ENCODE measurements at places on chromosomes 4 and X.

DNA sequence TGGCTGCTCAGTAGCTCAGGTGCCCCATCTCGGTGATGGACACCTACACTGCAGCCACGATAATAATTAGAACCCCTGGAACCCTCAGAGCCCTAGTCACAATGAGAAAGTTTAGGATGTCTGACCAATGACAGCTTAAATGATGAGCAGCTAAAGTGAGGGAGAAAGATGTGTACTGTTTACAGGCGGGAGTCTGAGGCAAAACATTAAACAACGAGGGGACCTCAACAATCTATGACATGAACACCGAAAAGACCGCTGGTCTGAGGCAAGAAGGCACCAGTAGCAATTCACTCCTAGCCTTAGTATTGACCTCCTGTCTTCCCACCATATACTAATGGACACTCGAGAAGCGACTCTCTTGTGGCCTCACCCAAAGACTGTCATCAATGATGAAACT lies 369.5 kb upstream of the SMIM31 start:
- no peak for DNase-seq

DNA sequence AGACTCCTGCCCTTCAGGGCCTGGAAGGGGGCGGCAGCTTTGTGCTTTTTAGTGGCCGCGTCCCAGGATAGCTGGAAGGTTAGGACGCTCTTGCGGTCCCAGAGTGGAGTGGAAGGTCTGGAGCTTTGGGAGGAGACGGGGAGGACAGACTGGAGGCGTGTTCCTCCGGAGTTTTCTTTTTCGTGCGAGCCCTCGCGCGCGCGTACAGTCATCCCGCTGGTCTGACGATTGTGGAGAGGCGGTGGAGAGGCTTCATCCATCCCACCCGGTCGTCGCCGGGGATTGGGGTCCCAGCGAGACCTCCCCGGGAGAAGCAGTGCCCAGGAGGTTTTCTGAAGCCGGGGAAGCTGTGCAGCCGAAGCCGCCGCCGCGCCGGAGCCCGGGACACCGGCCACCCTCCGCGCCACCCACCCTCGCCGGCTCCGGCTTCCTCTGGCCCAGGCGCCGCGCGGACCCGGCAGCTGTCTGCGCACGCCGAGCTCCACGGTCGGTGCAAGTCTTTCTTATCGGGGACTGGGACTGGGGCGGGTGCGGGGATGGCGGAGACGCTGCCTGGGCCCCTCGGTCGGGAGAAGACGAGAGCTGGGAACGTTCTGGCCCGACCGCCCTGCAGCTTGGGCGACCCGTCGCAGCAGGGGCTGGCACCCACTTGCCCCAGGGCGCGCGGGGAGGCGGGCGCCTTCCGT lies at the start of gene EDNRA:
TSS of gene EDNRA (plus strand) at position 207 of the 686 bp plus-strand sequence. CDS start 4,585 bp downstream, outside the sequence.
- no peak for DNase-seq

DNA sequence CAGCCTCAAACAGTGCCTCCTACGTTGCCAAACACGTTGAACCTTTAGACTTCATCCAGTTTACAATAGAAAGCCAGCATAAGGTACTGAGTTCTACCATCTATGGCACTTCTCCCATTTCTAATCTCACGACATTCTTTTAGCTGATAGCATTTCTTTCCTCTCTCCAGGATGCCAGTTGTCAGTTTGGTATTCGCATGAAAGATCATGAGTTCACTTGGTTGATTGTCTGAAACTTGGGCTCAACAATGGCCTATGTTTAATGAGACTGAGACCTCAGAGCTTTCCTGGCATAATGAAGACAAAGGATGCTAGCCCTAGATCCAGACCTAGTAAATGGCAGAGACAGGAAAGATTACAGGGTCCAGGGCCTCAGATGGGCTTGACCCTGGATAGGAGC lies 69.2 kb upstream of the SPRY1 start:
- no peak for DNase-seq

DNA sequence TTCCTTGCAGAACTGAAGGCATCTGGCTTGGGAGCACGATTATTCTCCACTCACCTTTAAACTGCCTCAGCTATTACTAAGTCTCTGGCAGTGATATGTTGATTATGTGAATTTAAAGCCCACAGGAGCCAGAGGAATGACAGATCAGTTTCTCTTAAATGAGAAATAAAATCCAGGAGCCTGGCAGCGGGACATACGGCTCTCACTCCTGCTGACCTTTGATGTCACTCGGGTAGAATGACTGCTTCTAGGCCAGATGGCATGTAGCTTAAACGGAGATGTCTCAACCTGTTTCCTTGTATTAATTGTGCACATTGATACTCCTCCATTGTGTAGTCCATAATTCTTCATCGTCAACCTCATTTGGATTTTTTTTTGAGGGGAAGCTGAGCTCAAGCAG lies 4.0 kb upstream of the CBLL2 start:
- no peak for DNase-seq

GRCh38 chr4:4480685-4481398 lies 61.0 kb downstream of the STX18 start:
- no peak for DNase-seq

- DNase-seq, result no peak
These were observed 13.4 kb downstream of the TBC1D9 start for GRCh38 chr4:140742838-140743193.

- DNase-seq, result no peak
These were observed 1138.8 kb downstream of the ARAP2 start for GRCh38 chr4:35105486-35105885.

GRCh38 chr4:19850909-19851308 lies 400.8 kb upstream of the SLIT2 start:
- DNase-seq, result no peak

- no peak for DNase-seq
These were observed 102.2 kb downstream of the MXRA5 start for GRCh38 chrX:3244203-3244743.

DNA sequence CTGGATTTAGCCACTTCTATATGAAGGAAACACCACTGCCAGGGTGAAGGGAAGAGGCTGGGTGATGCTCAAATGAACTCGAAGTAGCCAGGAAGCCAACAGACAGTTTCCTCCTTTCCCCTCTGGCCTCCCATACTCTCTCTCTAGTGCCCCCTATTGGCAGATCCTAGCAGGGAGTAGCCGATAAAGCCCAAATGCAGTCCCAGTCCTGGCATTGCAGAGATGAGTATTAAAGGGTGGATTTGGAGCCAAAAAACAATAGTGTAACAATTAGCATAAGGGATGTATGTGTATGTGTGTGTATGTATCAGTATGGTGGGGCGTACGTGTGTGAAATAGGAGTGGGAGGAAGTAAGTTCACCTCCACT lies 213.8 kb upstream of the LDB2 start:
- DNase-seq, result no peak

DNA sequence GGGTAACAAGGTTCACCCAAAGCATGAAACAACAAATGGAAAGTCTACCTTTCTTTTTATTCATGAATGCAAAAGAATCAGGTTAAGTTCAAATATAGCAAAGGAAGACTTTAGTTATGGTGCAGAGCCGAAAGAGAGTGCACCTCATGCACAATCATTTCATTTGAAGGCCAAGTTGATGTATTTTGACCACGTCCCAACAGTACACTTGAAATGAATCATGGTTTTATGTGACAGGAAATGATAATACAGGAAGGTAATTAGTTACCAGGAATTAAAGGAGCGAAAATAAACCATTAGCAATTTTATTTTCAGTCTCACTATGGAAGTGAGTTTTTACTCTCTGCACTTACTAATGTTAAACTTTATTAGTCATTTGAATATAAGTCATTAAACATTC lies 281.2 kb upstream of the DIAPH2 start:
- DNase-seq, result no peak

DNA sequence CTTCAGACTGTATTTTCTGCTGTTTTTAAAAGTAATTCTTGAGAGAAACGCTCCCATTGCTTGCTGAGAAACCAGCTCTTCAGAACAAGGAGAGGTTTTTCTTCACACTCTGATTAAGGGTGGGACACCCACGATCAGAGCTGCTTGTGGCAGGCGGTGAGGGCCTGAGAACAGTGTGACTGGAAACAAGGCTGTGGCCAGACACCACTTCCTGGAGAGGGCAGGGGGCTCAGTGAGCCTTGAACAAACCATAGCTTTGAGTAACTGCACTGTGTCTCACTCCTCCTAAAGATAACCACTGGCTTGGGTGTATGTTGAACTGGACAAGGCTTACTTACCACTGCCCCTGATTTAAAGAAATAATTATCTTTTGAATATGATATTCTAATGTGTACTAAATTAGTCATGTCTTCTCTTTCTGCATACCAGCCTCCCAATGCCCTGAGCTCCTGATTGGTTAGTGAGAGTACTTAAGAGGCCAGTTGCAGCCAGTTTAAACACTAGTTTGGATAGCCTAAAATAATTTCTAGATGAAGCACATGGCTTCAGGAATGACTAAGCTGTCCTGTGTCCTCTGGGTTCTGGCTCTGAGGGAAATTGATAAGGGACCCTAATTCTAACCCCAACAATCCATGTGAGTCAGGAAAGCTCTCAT lies 3.7 kb upstream of the GPR82 start:
- DNase-seq, result no peak

DNA sequence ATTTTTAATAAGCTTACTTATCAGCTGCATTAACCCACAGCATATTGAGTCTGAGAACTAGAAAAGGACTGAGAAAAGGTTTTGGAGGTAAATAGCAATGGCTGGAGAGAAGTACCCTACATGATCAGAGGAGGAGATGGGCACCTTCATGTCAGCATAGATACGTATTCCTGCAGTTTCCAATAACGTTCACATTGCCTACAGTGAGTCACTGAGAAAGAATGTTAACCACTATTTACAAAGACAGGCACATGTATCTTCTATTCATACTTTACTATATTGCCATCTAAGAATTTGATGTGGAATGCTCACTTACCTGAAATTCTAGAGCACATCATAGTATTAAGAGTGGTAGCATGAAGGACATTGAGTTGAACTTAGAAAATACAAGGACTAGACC lies 92.5 kb downstream of the TLL1 start:
- no peak for DNase-seq

- DNase-seq, result no peak
These were observed 153.5 kb downstream of the SLC10A7 start for GRCh38 chr4:146368209-146368608.

GRCh38 chr4:173936861-173937260 lies 346.6 kb downstream of the FBXO8 start:
- DNase-seq, result no peak

GRCh38 chr4:7703688-7704087 lies 236.0 kb downstream of the AFAP1 start:
- DNase-seq, result no peak

DNA sequence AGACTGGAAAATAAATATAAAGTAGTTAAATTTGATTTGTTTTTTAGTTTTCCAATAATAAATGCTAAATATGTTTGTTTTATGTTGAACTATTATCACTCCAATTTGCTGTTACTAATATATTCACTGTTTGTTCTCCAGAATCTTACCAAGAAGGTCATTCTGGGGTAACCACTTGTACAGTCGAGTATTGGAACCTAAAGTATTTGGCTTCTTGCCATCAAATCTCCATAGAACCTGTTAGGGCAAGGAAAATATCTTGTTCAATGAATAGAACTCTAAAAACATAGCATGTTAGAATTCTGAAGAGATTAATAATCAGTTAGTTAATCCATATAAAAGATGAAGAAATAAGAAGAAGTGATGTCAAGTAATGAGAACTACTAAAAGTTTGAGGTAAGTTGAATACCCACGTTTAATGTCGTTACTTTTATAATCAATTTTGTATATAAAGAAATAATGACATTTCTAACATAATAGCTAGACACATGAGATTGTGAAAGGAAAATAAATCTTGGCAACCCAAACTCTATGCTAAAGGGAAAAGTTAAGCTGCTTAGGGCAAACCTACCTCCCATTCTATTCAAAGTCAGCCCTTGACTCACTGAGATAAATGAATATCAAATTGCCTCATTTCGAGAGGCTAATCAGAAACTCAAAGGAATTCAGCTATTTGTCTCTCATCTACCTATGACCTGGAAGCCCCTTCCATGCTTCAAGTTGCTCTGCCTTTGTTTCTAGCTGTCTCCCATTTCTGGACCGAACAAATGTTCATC lies 15.3 kb downstream of the UGT2B15 start:
- no peak for DNase-seq

DNA sequence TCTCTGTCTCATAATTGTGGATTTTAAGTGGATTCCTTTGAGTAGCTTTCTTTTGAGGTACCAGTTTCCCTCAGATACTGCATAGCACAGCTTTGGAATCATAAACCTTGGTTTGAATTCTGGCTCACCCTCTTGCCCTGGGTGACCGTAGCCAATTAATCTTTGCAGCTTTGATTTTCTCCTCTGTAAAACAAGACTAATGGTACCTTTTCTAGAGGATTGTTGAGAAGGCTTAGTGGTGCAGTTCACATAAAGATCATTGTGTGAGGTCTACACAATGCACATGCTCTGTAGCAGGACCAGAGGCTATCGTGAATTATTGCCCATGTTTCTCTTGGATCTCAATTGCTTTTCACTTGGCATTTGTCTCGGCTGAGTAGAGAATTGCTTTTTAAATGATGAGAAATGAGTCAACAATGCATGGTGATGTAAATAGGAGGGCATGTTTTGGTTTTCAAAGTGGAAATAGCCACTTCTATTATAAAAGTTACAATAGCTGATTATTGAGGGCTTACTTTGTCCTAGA lies 47.9 kb downstream of the TMEM131L start:
- no peak for DNase-seq

DNA sequence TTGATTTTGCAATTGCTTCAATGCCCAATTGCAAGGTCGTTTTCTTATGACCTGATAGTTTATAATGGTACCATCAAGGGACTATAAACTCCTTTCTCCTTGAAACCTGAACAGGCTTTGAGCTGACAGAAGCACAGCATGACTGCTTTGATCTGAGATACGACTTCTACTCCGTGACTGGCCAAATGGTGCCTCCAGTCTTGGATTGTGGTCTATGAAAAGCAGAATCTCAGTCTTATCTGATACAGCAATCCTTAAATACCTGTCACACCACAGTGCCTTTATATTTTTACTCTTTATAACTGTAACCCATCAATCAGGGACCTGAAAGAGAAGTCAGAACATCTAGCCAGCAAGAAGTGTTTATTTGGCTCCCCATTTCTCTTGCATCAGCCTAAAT lies 93.1 kb downstream of the DOCK11 start:
- DNase-seq, result no peak

All from stimulated activated CD4-positive, alpha-beta T cell treated with anti-CD3 and anti-CD28 coated beads, Interleukin-4, amount 100 ng/mL, for 1 hour (primary cell).